ENCODE measurements at places on chromosomes 11 and 22.

- peak overlapping the region; percentile 98 for H3K4me3 ChIP-seq
- H3K4me1 ChIP-seq, result peaks cover 43% of the 10 kb centered on the region
- no peaks in the 10 kb centered on the region for H3K36me3 ChIP-seq
- no peak for DNase-seq
- H3K27me3 ChIP-seq, result no peaks in the 10 kb centered on the region
These were observed 874 bp downstream of the ZFTA start for GRCh38 chr11:63767565-63768236.

- no peaks in the 10 kb centered on the region for H3K27me3 ChIP-seq
- no peak overlapping the region for H3K4me3 ChIP-seq
- H3K27ac ChIP-seq, result no peak overlapping the region
- no peaks in the 10 kb centered on the region for H3K4me1 ChIP-seq
- H3K36me3 ChIP-seq, result no peaks in the 10 kb centered on the region
- no peak for DNase-seq
These were observed 107.4 kb downstream of the SEZ6L start for GRCh38 chr22:26276529-26277160.

GRCh38 chr11:70796648-70797227, 398.4 kb downstream of the CTTN start:
- no peak for DNase-seq
- H3K36me3 ChIP-seq, result no peaks in the 10 kb centered on the region
- H3K27me3 ChIP-seq, result no peaks in the 10 kb centered on the region
- no peak overlapping the region for H3K4me3 ChIP-seq
- H3K4me1 ChIP-seq, result no peaks in the 10 kb centered on the region

DNA sequence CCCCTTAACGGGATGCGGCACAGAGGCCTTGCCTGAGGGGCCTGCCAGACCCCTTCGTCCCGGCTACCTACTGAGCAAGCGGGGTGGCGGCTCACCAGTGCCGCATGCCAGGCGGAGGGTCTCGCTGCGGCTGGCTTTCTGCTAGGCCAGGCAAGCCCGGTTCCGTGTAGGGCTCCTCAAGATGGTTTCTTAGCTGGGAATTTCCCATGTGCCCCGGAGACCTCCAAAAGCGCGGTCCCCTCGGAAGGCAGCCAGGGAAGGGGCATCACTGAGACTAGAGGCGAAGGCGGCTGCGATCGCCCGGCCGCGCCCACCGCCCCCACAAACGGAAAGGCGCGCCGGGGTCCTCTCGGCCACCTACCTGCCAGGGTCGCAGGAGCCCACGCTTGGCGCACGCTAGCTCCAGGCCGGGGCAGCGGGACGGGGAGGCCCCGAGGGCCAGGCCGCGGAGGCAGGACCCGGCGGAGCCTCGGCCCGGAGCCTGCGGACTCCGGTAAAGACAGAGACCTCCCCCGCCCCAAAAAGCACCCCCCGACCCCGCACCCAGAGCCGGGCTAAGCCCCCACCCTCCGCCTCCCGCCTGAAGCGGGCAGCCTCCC, 23.8 kb downstream of the MICAL3 start:
- no peak for DNase-seq
- H3K4me1 ChIP-seq, result peaks cover 21% of the 10 kb centered on the region
- no peaks in the 10 kb centered on the region for H3K27me3 ChIP-seq
- H3K36me3 ChIP-seq, result no peaks in the 10 kb centered on the region
- peak overlapping the region; percentile 89 for H3K27ac ChIP-seq

- no peak for DNase-seq
- no peaks in the 10 kb centered on the region for H3K27me3 ChIP-seq
- no peak overlapping the region for H3K27ac ChIP-seq
- H3K36me3 ChIP-seq, result no peaks in the 10 kb centered on the region
These were observed 576.0 kb downstream of the SOX6 start for GRCh38 chr11:15780382-15780781.

All from vagina (tissue), 2 donors.